ENCODE measurements at places on chromosomes 1 and 21.

DNA sequence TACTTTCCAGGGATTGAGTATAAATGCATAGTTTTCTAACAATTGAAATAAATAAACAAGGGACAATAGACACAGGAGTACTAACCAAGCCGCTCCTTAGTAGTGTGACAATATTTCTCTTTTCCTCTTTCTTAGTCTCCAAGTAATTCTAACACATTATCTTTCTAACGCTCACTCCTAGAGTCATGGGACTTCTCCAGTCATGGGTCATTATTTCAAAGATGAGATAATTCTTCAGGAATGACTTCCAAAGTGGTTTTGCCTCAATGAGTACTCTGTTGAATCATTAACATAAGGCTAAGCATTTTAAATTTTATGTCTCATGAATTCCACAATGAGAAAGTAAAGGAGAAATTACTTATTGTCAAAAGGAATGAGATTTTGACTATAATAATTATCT is 605.8 kb upstream of the ADAMTS5 start:
- no peak for DNase-seq

DNA sequence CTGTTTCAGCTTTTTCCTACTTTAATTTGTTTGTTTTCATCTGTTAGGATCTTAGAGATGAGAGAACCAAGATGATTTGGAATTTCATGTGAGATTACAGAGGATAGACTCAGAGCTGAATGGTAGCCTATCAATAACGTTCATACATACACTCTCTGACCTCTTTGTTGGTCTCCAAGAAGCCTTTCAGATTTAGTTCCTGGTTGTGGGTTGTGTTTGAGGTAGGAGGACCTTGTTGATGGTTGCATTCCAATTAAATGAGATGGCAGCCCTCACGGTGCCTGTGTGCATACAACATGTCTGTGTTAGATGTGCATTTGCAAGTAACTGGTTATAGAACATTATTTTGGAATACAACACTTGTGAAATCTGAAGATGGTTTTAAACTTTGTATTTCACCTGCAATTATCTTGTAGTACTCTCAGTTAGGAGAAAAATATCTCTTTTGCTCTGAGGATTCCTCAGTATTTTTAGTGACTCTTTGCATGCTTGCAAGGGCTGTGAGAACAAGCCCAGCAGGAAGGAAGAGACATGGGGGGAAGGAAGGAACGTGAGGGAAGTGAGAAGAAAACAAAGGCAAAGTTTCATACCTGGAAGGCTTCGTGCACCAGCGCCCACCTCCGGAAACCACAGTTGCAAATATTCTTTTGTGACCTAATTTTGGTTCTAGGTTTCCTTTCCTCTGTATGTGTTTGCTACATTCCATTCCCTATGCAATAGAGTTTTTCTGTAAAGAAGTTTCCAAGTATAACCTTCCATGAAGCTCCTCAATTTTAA is 291.8 kb downstream of the DISC1 start:
- DNase-seq: no peak

- no peak for DNase-seq
Observed at GRCh38 chr1:85830837-85831236, 122.6 kb upstream of the ZNHIT6 start.

GRCh38 chr1:208951026-208951525 is 632.4 kb upstream of the CAMK1G start:
- no peak for DNase-seq

Data from stimulated activated CD8-positive, alpha-beta memory T cell treated with anti-CD3 and anti-CD28 coated beads, Interleukin-7, amount 100 ng/mL, for 1 hour (primary cell).